ENCODE measurements at places on chromosomes 6 and 20. TPM values are rescaled to one million over a fixed set of nuclear protein-coding genes. Genes with fewer than 3 reads are reported as not detected.

SLC16A10 gene
- total RNA-seq: not detected

FNDC11 gene
- total RNA-seq: 0.34 TPM

- DNase-seq: no peak
These were observed 2.5 kb downstream of the CLVS2 start for GRCh38 chr6:122998403-122998975.

- DNase-seq: no peak
These were observed 1.9 kb upstream of the SPTLC3 start for GRCh38 chr20:13006825-13007224.

- DNase-seq: no peak
These were observed 310.1 kb downstream of the PRL start for GRCh38 chr6:21986703-21987102.

DNA sequence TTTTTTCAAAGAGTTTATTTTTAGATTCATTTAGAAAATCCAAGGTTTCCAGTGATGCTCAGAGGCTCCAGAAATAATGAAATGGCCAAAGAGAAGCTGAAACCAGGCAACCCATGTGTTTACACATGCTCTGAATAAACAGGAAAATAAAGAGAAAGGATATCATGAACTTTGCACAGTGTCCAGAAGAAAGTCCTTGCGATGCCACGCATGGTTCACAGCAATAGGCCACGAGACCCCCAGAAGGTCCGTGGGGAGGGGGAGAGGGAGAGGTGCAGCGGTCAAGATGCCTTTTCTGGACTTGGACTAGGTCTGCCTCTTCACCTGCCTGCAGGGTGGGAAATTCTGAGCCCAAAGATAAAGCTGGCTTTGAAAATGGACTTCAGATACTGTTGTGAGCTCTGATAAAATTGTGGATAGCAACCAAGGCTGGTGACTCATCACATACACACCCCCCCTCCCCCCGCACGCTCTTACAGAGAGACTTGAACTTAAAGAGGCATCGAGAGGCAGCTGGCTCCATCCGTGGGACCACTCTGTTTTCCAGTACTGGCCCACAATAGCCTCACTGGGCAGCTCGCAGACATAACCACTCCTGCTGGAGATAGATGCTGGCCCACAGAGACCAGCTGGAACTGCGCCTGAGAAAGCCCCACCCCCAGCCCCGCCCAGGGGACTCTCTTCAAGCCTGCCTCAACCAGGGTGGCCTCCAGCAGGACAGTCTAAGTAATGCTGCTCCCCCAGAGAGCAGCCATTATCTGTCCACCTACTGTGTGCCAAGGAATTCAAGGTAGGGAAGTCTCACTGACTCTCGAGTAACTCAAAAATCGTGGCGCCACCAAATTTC is 21.2 kb upstream of the NFATC2 start:
- no peak for DNase-seq
